ENCODE measurements at places on chromosomes 4 and X.

DNA sequence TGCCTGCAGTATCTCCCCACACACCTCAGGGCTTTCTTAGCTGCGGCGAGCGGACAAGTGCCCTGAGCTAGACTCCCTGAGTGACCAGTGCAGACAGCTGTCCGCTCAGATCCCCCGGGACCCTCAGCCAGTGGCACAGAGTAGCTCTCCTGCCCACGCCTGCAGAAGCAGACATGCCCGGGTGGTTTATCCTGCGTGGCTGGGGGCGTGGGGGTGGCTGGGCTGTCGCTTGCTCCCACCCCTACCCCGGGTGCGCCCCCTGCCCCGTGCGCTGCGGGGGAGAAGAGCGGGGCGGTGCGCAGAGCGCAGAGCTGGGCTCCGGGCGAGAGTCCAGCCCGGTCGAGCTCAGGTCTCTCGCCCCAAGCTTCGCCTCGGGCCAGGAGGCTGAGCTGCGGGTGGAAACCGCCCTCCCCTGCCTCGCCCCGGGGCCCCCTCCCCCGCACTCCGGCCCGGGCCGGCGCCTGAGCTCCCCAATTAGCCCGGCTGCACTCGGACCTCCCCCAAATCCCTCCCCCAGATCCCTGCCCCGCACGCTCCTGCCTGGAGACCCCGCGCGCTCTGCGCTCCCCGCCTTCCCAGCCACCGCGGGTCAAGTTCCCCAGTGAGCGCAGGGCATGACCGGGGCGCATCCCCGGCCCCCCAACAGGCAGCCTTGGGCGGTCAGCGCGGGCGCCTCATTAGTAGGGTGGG, 11.7 kb upstream of the SHOX start:
- no peak for DNase-seq

DNA sequence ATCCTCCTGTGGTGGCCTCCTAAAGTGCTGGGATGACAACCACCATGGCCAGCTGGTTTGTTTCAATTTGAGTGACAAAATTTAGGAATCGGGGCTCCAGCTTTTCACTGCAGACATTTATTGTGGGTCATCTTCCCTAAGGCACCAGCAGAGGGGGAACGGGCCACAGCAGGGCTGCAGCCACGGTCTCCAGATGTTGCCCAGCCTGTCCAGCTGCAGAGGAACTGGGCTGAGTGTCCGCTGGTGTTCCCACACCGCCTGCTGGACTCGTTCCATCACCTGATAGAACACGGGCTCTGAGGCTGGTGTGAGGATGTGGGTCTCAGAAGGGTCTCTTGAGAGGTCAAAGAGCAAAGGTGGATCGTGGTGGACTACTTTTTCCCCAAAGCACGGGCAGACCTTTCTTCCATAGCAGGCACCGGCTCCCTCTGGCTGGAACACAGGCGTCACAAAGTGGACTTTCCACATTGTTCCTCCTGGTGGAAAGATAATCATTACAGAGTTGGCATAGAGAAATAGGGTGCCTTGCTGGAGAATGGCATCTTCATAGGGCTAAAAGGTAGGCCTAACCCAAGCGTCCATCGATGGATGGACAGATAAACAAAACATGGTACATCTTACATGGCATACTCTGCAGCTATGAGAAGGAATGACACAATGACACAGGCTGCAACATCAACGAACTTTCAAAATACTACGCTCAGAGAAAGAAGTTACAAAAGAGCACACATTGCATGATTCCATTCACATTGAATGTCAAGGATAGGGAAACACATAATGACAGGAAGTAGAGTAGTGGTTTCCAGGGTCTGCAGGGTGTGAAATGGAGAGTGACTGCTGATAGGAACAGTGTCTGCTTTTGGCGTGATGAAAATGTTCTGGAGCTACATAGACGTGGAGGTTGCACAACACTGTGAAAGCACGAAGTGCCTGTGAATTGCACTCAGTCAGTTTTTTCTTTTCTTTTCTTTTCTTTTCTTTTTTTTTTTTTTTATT, 5.9 kb upstream of the ARSD start:
- no peak for DNase-seq

GRCh38 chrX:9510366-9510765, 45.5 kb downstream of the TBL1X start:
- DNase-seq, result no peak

GRCh38 chr4:15648600-15648999, 6.6 kb downstream of the FBXL5 start:
- no peak for DNase-seq

DNA sequence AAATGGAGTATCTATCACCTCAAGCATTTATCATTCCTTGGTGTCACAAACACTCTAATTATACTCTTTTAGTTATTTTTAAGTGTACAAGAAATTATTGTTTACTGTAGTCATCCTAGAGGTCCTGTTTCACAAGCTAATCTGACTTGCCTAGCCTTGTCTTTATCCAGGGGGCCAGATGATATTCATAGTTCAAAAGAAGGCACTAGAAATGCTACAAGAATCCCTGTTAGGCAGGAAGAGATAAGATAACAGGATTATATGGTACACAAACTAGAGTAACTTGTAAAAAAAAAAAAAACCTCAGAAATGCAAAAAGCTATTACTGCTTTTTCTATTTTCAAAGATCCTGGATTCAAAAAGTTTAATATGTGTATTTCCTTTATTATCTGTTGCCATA, 95.8 kb downstream of the MBNL3 start:
- no peak for DNase-seq

All from hematopoietic multipotent progenitor cell (in vitro differentiated cells).